ENCODE measurements at places on chromosomes 3 and 15. TPM values are rescaled to one million over a fixed set of nuclear protein-coding genes. Genes with fewer than 3 reads are reported as not detected.

The REC114 gene
- total RNA-seq: not detected

The KCNAB1 gene
- total RNA-seq: 3.2 TPM

The TMEM158 gene
- 2.1 TPM for total RNA-seq

The AP3B2 gene
- 3.8 TPM for total RNA-seq

GRCh38 chr3:107367353-107367752 lies 9.9 kb upstream of the CCDC54 start:
- no peaks in the 10 kb centered on the region for H3K4me1 ChIP-seq
- H3K4me3 ChIP-seq: no peak overlapping the region
- H3K27ac ChIP-seq: no peak overlapping the region
- no peaks in the 10 kb centered on the region for H3K36me3 ChIP-seq
- DNase-seq: no peak

- no peak for DNase-seq
- peaks cover 37% of the 10 kb centered on the region for H3K4me1 ChIP-seq
- H3K36me3 ChIP-seq: no peaks in the 10 kb centered on the region
- no peak overlapping the region for H3K4me3 ChIP-seq
Measured at GRCh38 chr3:125160606-125161371, 51.8 kb downstream of the SLC12A8 start.

- no peak overlapping the region for H3K4me3 ChIP-seq
- H3K36me3 ChIP-seq: no peaks in the 10 kb centered on the region
- H3K27ac ChIP-seq: no peak overlapping the region
- peaks cover 5% of the 10 kb centered on the region for H3K27me3 ChIP-seq
- DNase-seq: no peak
Measured at GRCh38 chr3:186625600-186626042, 12.8 kb downstream of the AHSG start.

DNA sequence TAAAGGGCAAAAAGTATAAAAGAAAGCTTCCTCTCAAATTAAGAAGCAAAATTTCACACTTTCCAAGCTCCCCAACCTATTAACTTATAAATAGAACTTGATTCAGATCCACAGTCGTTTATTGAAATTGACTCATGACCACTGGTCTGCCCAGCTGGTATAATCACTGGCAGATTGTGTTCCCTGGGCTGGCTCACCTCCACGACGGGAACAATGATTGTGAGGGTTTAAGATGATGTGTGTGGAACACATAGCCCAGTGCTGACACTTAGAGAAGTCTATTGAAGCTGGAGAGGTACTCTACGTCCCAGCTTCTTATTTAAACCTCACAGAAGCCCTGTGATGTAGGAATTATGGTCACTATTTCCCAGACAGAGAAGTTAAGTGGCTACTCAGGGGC lies 90.4 kb downstream of the MB21D2 start:
- H3K4me1 ChIP-seq: peaks cover 9% of the 10 kb centered on the region
- no peaks in the 10 kb centered on the region for H3K27me3 ChIP-seq
- DNase-seq: no peak
- no peaks in the 10 kb centered on the region for H3K36me3 ChIP-seq

- no peak overlapping the region for H3K27ac ChIP-seq
- H3K36me3 ChIP-seq: no peaks in the 10 kb centered on the region
- H3K4me1 ChIP-seq: peaks cover 5% of the 10 kb centered on the region
- H3K4me3 ChIP-seq: no peak overlapping the region
Measured at GRCh38 chr15:84929795-84930603, 45.5 kb downstream of the SLC28A1 start.

GRCh38 chr15:45212493-45212892 lies 24.7 kb upstream of the SHF start:
- no peaks in the 10 kb centered on the region for H3K36me3 ChIP-seq
- no peak overlapping the region for H3K4me3 ChIP-seq
- H3K27me3 ChIP-seq: no peaks in the 10 kb centered on the region
- no peak for DNase-seq

- H3K27me3 ChIP-seq: no peaks in the 10 kb centered on the region
- no peak overlapping the region for H3K27ac ChIP-seq
- DNase-seq: no peak
Measured at GRCh38 chr15:74808840-74809229, 3.8 kb upstream of the LMAN1L start.

Measured in upper lobe of right lung (tissue), 1 donor.